Activated CD8-positive, alpha-beta memory T cell treated with anti-CD3 and anti-CD28 coated beads for 1 hour (primary cell): ENCODE measurements at places on chromosomes 5 and 9.

DNA sequence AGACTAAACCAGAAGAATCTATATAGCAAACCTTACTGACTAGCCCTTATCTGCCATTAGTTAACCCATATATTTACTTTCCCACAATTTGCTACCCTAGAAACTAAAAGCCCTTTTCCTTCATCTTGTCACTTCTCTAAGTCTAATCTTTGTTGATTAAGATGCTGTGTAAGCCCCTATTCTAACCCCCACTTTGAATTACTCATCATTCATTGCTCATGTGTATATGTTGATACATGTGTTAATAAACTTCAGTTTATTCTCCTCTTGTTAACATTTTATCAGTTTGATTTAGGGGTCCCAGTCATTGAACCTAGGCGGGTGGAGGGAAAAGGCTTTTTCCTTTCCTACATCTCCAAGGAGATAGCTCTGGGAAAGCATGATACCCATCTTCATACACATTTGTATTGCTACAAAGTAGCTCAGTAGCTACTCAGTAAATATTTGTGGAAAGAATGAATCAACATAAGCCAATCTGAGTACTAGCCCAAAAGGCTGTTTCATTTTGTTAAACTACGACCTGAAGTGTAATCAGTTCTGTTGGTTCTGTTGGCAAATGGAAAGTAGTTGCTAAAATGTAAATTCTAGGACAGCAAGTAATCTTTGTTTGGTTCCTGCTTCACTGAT, 35.1 kb upstream of the NDFIP1 start:
- no peak for DNase-seq

DNA sequence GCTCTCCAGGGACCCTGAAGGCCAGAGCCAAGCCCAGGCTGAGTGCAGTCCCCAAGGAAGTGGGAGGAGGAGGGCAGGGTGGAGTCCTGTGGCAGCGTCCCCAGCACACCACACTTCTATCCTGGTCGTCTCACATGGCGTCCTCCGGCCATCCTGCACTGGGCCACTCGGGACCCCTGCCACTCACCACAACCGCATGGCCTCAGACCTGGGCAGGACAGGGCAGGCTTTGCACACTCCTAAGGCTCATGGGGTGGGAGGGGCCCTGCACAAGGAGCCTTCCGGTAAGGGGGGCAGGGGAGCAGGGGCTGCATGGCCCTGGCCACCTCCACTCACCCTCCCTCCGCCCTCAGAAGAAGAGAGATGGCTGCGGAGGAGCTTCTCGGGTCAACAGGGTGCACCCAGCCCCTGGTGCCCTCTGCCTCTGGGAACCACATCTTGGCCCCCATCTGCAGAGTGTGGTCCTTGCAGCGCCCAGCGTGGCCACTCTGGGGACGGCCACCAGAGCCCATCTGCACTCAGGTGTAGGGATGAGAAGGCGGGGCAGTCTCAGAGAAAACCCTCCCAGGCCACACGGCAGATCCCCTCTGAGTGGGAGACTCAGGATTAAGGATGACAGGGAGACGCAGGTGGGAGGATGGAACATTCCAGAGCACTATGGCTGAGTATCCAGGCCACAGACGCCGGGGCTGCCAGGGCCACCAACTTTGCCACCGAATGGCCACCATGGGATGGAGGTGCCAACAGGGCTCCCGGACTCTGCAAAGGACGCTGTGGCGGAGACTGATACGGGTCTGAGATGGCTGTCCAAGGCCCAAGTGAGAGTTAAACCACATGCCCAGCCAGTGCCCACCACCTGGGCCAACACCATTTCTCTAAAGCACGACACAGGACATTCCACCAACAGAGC, 7.6 kb downstream of the TPPP start:
- no peak for DNase-seq

DNA sequence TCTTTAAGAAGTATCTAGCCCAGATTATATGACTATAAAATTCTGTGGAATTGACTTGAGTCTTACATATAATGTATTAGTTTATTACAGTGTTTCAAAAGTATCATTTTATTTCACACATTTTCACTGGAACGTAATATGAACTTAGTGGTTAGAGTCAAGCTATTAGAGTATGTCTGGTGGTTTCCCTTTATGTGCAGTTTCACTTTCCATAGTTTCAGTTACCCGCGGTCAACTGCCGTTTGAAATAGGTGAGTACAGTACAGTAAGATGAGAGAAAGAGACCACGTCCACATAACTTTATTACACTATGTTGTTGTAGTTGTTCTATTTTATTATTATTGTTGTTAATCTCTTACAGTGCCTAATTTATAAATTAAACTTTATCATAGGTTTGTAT, 50.5 kb downstream of the COMMD10 start:
- DNase-seq, result no peak

DNA sequence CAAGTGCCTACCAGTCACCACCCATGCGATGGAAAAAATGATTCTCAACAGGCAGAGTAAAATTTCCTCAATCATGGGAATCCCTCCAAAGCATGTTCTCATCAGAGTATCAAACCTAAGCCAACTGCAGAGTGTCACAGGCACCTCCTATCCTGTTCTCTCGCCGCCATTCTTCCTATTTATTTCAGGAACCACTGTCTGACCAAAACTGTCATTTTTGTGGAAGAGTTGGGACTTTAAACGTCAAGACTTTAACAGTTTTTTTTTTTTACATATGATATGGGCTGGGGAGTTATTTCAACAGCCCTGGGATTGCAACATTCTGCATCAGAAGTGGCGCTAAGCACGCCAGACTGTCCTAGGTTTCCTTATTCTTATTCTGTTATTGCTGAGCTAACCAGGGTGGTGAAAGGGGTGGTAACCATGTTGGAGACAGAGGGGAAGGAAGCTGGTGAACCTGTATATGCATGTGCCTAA, 29.5 kb downstream of the PFDN1 start:
- no peak for DNase-seq

DNA sequence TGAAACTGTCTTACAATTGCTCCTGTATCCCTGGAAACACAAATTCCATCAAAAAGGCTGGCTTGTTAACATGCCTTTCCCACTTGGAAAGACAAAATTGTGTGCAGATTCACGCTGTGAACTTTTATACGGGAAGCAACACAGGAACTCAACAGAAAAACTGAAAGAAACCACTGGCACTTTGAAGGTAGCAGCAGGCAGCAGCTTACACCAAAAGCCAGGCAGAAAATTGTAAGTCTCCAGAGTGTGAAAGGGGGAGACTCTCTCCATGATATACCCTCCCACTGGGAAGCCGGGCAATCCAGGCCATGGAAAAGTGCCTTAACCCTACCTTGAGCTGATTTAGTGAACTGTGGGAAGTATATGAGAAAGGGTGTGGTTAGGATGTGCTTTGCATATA, 943.7 kb downstream of the CDH18 start:
- no peak for DNase-seq
